ENCODE measurements at places on chromosomes 11 and 22.

- no peak for DNase-seq
Observed at GRCh38 chr11:79059141-79059540, 381.7 kb downstream of the TENM4 start.

GRCh38 chr11:122153746-122154145 is 37.7 kb upstream of the BLID start:
- no peak for DNase-seq

DNA sequence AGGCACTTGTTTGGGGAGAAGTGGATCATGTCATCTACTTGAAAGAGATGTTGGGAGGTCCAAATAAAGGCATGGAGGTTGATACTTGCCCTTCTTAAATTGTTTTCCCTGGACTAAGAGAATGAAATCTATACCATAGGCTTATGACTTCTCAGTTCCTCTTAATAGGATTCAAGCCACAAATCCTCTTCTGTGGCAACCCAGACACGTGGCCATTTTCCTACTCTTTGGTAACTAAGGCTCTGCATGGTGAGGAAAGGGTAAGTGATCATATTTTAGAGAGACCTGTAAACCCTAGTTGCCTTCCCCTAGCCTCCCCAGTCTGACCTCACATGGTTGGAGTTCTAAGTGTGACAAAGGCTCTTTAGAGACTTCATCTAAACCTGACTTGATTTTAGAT is 72.9 kb upstream of the CD44 start:
- no peak for DNase-seq

DNA sequence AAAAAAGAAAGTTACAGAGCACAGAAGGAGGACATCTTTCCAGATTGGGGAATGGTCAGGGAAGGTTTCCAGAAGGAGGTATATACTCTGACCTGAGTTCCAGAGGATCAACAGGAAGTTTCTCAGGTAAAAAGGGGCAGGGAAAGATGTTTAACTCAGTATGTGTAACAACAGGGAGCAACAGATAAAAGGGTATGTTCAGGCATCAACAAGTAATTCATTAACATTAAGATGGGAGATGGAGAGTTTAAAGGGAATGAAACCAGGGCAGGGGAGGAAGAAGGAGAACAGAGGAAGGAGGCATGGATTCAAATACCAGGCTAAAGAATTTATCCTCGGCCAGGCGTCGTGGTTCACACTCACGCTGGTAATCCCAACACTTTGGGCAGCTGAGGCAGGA is 2.5 kb upstream of the DENND5A start:
- DNase-seq: no peak

GRCh38 chr11:133531458-133531857 is 843 bp downstream of the OPCML start:
- no peak for DNase-seq

Data from NCI-H2081 treated with DMSO at 0.1 percent for 48 hours (cell line).